ENCODE measurements at places on chromosomes 3 and 15.

DNA sequence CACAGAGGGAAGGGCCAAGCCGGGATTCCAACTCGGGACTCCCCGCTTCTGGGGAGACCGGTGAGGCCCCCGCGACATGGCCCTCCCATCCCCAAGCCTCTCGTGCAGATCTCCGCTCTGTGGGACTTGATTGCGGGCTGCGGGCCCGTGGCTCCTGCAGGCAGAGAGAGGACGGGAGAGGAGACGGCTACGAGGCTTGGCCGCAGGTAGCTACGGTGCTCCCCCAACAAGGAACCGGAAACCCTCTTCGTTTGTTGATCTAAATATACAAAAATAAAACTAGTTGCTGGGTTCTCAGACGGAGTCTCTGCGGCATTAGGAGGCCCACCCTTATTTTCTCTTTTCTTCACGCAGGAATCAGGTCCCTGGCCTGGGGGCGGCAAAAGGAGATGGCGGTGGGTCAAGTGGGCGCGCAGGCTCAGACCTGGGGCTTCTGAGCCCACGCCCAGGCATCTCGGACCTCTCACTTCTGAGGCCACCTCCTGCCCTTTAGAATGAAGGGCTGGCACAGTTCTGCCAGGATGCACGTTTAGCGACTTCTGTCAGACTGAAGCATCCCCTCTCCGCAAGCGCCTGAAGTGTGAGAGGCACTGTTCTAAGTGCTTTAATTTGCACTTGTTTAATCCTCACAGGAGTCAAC is 10.9 kb downstream of the GNB5 start:
- DNase-seq = peak; percentile 12

DNA sequence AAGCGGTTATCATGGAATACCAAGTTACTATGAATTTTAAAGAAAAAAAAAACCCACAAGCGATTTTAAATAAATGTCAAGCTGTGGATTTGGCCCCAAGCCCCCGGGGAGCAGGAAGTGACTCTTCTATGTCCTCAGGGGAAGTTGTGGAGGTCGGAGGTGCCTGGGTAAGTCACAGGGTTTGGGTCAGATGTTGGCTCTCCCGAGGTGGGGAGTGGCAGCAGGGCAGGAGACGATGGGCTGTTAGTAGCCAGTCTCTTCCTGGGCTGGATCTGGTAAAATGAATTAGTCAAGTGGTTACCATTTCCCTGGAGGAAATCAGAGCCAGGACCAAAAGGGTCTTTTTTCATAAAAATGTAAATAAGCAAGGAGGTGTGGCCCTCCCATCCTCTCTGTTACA is 316.7 kb downstream of the TLE3 start:
- DNase-seq = no peak

DNA sequence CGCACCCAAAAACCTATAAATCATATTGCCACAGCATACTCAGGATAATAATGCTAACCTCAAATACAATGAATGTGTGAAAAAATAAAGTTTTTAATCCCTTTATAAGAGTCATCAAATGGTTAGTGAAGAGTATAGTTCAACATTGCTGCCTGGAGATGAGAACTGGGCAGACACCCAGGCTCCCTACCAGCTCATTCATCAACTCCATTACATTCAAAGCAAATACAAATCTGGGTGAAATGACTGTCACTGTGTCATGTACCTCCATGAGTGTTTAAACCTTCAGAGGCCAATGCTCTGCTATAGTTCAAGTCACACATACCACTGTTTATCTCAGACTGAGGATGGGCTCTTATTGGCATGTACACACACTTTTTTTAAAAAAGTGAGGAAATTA is 167.2 kb upstream of the KCNMB2 start:
- no peak for DNase-seq

GRCh38 chr3:107431246-107432012 is 54.2 kb downstream of the CCDC54 start:
- peak; percentile 10 for DNase-seq

GRCh38 chr3:16012086-16012485 is 162.4 kb upstream of the GALNT15 start:
- DNase-seq = no peak

GRCh38 chr3:187064210-187065115 is 74.8 kb downstream of the RPL39L start:
- no peak for DNase-seq

DNA sequence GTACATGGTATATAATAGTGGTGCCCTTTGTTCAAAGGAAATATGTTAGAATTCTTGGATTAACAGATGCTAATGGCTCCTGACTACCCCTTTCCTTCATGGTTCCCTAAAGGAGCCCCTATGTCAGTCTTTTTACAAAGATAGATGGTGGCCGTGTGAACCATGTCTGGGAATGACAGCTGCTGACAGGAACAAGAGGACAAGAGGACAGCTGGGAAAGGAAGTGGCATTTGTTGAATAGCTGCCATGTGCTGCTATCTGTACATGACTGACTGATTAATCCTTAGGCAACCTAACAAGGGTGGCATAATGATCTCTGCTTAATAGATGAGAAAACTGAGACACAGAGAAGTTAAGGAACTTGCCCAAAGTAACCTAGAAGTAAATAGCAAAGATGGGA is 321.7 kb downstream of the ZNF621 start:
- DNase-seq = no peak

DNA sequence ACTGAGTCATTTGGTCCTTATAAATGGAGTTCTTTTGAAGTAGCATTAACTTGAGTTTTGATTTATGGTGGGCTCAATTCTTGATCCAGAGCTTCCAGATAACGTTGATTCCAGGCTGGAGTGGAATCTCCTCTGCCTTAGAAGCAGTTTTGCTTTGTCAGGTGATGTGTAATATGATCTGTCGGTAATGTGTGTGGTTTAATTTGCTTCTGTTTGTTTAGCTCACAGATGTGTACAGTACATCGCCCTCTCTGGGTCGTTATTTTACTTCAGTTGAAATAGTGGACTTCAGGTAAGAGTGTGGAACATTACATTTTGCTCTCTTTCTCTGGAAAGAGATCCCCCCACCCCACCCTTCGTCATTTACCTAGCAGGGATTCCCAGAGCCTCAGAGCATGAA is 23.1 kb downstream of the C3orf52 start:
- no peak for DNase-seq

- no peak for DNase-seq
These were observed 30.0 kb downstream of the KLHL25 start for GRCh38 chr15:85764649-85765277.

DNA sequence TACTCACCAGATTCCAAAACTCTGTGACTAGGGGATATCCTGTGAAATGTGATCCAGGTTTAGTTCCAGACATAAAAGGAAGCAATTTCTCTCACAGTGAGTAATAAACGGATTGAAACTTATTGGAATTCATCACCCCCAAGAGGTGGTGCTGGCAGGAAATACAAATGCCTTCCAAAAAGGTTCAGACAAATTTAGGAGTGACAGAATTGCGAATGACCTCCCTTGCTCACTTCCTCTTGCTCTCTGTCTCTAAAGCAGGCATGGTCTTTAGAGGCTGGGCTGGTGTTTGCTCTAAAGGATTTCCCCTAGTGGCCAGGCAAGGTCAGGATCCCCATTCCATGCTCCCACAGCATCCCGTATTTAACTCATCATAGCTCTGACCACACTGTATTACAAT is 449.4 kb upstream of the PPP2R3A start:
- no peak for DNase-seq

DNA sequence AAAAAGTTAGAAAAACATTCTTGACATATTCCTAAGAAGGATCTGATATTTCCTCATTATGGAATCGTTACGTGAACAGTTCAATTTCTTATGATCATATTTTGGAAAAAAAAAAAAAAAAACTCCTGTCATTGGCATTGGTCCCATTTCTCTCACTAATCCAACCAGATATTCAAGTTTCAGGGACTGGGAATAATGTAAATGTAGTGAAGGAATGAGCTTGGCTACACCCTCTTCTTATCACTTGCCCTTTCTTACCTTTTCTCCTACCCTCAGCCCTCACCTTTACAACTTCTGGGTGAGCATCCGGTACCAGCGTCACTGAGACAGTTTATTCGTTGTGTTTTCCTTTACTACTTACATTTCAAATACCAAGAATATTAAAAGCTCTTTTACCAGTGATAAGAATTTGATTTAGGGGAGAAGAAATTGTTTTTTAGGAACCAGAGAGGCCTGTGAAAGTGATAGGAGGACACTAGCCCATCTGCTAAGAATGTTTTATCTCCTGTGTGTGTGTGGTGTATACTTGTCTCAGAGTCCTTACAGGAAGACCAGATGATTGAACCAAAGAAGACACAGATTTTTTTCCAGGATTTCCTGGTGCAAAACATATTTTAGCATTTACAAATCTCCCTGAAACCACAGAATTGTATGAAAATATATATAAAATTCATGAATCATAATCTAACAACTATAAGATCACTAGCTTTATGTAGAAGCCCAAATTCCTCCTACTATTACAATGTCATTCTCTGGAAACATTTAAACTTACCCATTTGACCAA is 946.7 kb downstream of the ZPLD1 start:
- no peak for DNase-seq

DNA sequence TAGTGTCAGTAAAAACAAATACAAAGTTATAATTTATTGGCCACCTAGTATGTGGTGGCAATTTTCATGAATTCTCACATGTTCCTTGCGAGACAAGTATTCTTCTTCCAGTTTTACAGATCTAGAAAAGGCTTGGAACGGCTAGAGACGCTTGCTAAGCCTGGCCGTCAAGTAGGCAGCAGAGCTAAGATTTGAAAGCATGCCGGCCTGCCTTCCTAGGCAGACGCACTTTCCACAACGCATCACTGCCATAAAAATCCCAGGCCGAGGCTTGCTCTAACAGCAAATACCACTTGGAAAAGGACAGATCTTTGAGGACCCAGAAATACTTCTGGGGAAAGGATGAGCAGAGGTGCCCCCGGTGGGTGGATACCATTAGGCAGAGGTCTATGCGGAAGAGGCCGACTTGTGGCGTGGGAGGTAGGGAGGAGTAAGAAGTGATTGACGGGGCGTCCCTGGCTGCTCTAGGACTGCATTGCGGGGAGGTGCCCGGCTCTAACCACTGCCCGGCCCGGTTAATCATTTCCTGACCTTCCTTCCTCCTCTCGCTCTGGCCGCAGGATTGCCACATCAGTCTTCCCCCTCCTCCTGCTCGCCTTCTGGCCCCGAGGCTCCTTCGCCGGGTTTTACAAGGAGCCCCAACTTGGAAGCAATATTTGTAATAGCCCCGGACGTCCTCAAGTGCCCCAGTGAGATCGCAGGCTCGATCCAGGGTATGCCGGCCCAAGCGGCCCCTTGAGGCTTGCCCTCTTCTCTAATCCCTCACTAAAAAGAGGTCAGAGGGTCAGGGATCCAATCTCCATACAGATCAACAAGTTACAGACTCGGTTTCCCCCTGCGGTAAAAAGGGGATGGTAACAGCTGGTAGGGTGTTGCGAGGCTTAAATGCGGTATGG is 1.3 kb upstream of the USP3 start:
- DNase-seq = peak; percentile 56

DNA sequence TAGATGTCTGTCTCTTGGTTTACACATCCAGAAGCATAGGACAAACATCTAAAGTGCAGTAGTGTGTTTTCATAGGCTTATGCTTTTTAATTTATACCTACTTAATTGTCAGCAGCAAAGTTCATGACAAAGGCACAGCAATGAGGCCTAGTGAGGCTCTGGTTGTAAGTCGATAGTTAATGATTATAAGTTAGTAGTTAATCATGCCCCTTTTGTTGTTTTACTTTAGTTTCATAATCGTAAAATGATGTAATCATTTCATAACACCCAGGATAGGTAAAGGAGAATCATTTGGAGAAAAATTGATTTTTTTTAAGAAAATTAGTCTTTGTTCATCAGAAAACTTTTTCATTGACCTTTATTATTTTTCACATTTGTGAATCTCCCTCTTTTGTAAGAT is 351.9 kb downstream of the LSAMP start:
- DNase-seq = no peak

DNA sequence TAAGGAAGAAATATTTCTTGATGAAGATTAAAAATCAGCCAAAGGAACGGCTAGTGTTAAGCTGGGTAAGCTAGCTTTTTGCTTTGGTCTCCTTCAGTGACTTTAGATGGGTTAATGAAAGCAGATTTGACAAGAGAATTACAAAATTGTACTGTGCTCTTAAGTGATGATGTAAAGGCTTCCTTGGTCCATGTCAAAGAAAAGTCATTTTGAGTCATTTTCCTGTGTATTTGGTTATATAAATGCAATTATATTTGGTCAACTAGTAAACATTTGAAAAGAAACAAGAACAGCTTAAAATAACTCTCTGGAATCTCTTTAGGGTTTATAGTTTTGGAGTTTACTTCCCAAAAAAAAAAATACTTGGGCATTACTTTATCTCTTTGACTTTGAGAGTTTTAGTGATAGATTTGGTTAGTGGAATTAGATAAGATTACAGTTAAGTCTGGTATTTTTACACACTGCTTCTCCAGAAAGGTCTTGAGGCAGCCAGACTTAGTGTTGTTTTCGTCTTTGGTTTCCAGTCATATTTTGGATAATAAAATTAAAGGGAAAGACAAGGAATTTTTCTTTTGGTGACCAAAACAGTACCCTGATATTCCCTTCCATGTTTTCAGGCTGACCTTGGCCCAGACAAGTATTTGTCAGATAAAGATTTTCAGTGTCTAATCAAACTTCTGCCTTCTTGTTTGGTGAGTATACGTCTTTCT is 42.3 kb downstream of the PDHB start:
- DNase-seq = no peak

DNA sequence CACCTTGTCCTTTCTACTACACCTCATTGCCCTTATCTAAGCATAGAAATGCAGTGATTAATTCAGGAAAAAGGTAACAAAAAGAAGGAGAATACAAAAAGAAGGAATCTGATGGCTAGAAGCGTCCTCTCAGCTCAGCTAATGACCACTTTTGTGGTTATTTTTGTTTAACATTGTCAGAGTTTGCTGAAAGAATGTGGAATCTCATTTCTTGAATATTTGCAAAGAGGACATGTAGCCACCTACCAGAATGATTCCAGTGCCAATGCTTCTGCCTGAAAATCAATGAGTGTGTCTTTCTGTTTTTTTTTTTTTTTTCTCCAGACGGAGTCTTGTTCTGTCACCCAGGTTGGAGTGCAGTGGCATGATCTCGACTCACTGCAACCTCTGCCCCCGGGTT is 24.5 kb downstream of the NANOGP8 start:
- DNase-seq = no peak

DNA sequence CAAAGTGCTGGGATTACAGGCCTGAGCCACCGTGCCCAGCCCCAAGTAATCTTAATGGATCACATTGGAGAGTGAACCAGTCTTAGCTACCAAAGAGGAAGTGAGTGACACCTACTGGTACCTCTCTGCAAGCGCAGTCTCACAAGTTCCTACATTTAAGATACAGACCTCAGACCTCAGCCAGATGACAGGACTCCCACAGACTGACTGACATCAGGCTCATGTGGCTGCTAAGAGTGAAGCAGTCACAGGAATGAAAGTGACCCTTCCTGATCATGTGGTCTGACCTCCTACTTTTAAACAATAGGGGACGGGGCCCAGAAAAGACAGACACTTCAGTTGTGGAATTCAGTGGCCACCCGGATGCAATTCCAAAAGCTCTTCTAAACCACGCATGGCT is 36.3 kb upstream of the GNB5 start:
- DNase-seq = peak; percentile 26

DNA sequence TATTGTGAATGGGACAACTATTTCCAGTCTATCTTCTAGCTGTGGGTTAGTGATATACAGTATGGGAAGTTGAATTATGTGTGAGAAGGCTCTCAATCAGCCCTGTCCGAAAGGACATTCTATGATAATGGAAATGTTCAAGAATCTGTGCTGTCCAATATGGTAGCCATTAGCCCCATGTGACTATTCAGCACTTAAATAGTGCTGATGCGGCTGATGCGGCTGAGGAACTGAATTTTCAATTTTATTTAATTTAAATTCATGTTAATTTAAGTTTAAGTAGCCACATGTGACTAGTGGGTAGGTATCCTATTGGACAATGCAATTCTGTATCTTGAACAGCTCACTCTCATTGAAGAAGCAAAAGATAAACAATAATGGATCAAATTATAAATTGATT is 98.5 kb downstream of the MYLK start:
- DNase-seq = no peak
